ENCODE measurements at places on chromosomes 5 and 9.

- no peak for DNase-seq
Observed at GRCh38 chr5:37212096-37212495, 37.1 kb downstream of the CPLANE1 start.

- no peak for DNase-seq
Observed at GRCh38 chr9:16100537-16101091, 547.8 kb downstream of the CCDC171 start.

- DNase-seq, result no peak
Observed at GRCh38 chr9:93295456-93296076, 111.6 kb downstream of the WNK2 start.

DNA sequence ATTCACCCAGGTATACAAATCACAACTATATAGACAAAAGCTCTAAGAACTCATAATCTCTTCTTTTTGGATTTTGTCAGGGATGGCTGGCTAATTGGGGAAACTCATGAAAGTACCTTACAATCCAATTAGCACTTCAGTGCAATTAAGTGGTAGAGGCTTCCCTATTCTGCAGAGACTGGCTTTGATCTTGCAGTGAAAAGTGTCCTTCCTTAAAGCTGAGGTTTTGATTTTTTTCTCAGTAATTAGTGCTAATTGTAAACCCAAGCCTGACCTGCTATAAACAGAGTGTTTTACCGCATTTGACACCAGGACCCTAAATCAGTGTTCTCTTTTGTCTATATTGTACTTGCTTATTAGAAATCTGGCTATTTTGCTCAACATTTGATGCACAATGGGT lies 294.0 kb upstream of the EFNA5 start:
- no peak for DNase-seq

- no peak for DNase-seq
Observed at GRCh38 chr9:93699650-93700049, 123.3 kb downstream of the PHF2 start.

DNA sequence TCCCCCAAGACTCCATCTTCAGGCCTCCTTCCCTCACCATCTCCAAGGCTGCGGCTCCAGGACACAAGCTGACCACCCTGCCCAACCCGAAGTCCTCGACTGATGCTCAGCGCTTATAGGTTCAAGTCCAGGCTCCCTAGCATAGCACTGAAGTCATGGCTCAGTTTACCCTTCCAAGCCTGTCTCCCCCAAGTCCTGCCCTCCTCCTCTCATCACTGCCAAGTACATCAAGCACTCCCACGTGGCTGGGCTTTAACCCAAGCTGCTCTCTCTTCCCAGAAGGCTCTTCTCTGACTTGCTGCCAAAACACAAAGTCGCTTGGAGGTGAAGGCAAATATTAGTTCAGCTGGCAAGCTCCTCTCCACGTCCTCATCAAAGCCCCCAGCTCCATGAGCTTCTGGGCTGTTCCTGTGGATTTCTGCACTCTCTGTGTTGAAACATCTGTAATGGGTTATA lies 22.1 kb upstream of the MARCHF6 start:
- no peak for DNase-seq

DNA sequence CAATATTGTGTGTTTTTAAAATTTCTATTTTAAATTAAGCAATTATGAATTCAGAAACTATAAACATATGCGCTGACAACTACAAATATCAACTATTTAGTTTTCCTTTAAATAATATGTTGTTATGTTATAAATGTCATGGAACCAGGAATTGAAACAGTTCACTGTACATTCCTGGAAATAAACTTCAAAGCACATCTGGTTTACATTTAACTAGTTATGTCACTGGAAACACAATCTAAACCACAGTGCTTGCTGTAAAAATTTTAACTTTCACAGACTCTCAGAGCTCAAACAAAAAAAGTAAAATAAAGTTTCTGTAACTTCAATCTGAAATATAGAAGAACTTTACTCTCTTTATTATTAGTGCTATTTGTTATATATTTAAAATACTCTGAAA lies 179.2 kb downstream of the FBN2 start:
- DNase-seq, result no peak

DNA sequence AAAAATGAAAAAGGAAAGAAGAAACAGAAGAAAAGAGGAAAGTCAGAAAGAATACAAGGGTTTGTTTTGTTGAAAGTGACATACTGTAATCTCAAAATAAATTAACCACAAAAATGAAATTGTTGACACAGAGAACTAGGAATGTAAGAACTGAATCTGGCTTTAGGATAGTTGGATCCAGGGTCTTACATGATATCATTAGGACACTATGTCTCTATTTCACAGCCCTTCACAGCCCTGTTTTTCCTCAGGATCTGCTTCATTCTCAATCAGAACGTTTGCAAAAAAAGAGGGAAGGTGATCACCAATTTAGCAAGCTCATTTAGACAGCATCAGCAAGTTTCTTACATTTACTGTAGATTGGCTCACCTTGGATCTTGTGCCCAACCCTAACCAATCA lies 188.5 kb upstream of the NREP start:
- no peak for DNase-seq

DNA sequence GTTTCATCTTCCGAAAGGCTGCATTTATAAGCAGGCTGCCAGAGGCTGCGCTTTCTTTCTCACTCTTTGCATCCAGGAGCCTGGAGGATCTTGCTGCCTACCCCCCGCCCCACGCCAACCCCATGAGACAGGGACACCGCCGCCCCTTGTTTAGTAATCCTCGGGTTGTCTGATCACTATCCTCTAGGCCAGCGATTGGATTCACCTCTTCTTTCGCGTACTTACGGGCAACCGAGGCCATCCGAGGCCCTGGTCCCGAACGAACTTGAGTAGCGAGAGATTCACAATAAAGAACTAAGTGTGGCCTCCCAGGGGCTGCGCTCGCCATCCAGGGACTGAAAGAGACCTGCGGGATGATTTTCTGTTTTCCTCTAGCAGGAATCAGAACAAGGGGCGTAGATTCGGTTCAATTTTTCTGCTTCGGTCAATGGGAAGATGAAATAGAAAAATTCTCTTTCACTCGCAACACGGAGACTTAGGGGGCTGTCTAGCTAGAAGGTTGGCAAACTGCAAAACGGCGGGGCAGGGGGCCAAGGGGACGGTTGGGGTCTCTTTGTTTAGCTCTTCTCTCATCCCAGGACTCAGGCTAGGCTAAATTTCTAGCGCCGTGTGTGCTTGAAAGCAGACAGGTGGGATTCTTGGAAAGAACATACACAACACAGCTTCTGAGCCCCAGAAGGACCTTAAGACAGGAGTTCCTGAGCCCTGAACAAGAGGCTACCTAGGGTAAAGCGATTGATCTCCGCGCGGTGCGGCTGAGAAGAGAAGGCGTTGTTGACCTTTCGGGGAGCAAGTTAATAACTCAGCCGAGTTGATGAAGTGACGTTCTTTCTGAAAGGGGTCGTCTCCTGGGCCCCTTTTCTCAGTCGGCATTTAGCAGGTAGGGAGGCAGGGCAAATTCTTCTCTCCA lies 5.8 kb upstream of the ISL1 start:
- DNase-seq, result no peak

- DNase-seq, result no peak
Observed at GRCh38 chr5:58860680-58861079, 277.8 kb downstream of the RAB3C start.

GRCh38 chr5:3993856-3994473 lies 398.3 kb downstream of the IRX1 start:
- DNase-seq, result no peak

- DNase-seq, result no peak
Observed at GRCh38 chr5:179324760-179325295, 20.4 kb downstream of the ADAMTS2 start.

DNA sequence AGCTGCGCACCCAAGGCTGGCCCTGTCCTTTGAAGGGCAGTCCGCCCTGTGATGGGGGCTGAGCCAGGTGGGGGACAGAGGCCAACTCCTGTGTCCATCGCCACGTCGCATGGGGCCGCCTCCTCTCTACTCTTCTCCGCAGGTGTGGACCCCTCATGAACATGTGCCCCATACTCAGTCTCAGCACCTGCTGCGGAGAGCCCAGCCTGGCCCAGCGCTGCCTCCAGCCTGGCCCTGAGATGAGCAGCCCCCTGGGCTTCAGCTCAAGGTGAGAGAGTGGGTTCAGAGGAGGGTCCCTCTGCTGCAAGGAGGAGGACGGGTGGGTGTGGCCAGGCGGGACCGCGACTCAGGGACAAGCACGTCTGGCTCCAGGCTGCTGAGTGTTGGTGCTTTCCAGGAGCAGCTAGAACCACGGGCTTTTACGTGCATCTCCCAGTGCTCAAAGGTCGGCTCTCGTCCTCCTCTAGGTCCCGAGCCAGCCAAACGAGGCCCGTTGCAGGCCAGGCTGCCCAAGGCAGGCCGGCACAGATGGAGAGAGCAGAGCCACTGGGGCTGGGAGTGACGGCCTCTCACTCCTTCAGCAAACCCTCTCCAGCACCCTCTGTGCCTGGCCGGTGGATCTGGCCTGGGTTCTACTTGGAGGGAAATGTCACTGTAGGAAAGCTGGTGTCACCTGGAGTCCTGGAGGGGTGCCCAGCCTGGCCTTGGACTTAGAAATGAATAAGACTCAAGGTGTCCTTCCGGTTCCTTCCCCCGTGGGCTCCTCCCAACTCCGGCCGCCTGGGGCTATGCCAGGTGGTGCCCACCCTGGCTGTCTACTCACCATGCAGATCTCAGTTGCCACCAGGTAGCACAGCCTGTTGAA lies 48.9 kb upstream of the RNF130 start:
- DNase-seq, result no peak

- no peak for DNase-seq
Observed at GRCh38 chr5:129593525-129593924, 133.4 kb downstream of the ADAMTS19 start.

DNA sequence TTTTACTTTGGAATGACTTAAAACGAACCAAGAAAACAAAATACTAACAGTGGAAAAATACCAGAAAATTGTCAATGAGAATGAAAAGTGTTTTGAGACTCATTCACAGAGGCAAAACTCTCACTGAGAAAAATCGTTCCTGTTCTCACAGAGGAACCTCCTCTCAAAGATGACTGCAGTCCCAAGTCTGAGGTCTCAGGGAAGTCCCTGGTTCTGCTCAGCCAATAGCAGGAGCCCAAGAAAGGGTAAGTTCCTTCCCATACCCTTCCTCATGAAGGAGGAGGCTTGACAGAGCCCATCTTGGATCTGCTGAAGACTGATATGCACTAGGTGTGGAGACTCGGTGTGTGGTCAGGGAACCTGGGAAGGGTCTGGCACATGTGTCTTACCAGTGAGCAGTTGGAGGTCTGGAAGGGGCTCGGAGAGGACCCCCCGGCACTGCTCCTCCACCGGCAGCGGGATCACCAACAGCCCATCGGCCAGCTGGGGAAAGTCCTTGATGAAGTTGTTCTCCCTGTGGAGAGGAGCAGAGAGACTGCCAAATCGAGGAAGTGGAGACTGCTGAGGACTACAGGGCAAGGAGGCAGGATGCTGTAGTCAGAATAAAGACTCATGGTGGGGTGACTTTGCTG lies 46.0 kb downstream of the TRIM32 start:
- DNase-seq, result no peak

DNA sequence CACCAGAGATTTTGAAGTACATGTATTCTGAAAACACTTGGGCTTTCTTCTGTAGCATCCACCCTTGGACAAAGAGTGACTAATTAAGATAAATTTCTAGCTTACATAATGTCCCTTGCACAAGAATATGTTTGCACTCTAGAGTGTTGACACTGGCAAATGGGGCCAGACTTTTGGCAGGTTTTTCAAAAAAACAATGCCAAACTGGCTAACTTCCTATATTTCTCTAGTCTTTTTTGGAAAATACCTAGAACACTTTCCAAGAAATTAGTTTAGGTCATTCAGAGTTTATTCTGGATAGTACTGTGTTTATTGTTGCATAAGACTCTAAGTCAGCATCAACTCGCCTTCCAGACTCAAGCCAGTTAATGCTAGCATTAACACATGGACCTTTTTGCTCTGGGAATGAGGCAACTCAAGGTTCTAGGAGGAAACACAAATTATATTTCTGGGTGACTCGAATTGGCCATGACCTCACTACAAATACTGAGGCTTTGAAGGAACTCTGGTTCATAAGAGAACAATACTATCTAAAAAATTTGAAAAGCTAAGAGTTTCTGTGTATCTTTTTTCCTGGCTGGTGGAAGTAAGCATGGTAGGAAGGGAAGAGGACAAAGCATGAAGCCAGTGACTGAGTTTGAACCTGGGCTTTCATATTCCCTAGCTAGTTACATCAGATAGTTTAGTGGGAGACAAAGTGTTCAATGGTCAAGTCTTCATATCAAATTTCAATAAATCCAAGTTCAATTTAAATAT lies 101.6 kb downstream of the NREP start:
- no peak for DNase-seq

GRCh38 chr5:126965061-126965475 lies 65.3 kb downstream of the MARCHF3 start:
- DNase-seq, result no peak

- DNase-seq, result no peak
Observed at GRCh38 chr5:167835146-167835545, 456.3 kb upstream of the WWC1 start.

DNA sequence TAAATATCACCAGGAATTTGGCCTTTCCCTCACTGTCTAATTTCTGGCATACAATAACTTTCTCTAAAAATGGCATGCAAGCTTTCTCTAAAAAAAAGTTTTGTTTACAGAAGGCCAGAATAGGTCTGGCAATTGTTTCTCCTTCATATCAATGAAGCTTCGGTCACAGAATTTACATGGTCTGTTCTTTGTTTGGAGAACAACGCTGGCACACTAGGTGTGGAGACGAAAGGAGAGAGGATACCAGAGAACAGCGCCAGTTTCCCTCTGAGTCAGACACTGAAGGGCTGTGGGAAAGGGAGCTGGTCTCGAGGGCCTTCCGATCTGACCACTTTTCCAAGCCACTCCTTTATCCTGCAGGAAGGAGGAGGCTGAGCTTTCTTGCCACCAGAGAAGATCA lies 60.1 kb upstream of the ITGA1 start:
- no peak for DNase-seq

DNA sequence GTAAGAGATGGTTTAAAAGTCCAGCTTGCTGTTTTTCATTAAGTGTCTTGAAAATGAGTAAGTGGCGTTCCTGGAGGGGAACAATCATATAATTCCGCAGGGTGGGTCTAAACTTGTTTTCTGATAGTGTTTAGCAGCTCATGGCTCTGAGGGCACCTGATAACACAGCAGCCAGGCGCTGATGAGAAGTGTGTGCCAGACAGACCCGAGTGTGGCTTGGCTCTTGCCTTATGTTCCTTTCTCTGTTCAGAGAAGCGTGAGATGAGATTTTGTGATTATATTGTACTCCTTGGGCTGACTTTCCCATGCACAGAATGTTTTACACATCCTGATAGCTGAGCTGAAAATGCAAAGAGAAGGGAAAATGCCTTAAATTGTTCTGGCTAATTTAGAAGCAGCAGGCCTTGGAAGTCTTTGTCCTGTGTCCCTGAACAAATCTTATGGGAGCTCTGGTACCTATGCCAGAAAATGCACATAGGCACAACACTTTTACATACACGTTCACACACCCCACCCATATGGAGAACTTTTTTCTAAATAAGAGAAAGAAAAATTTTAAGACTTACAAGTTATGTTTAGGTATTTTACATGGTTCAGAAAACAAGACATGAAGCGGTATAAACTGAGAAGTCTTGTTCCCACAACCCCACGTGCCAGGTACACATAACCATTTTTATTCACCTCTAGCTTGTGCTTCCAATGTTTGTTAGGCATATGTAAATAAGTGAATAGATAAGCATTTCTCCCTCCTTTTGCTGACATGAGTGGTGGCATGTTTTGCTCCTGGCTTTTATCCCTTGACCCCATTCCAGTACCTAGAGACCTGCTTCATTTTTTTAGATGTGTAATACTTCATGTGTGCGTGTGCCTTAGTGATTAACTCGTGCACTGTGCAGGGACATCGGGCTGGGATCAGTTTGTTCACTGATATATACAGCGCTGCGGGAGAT lies 152.2 kb upstream of the OTULINL start:
- no peak for DNase-seq

GRCh38 chr5:121144764-121145163 lies 680.7 kb downstream of the PRR16 start:
- DNase-seq, result no peak

GRCh38 chr5:176704355-176704754 lies 57.1 kb downstream of the TSPAN17 start:
- no peak for DNase-seq

Measured in stimulated activated CD8-positive, alpha-beta memory T cell treated with anti-CD3 and anti-CD28 coated beads, Interleukin-2, amount 100 ng/mL, for 1 hour (primary cell).